ENCODE measurements at places on chromosomes 5 and 9.
A peak's percentile ranks its signal among the peaks of the same experiment; 100 is the strongest.

GRCh38 chr5:6729386-6730310 is 16.4 kb downstream of the TENT4A start:
- DNase-seq = no peak

- no peak for DNase-seq
These were observed 68.8 kb upstream of the FCN2 start for GRCh38 chr9:134811673-134812342.

DNA sequence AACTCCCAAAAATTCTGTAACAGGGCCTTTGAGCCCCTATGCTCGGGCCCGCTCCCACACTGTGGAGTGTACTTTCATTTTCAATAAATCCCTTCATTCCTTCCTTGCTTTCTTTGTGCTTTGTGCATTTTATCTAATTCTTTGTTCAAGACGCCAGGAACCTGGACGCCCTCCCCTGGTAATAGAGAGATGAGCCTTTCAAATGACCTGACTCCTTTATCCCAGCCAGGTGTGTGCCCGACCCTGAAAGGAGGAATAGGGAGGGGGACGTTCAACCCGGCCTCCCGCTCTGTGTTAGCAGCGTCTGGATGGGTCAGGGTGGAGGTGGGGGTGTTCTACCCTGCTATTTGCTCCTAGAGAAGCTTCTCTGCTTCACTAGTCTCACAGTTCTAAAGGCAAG is 53.9 kb downstream of the FXN start:
- no peak for DNase-seq

GRCh38 chr9:5671711-5672353 is 42.9 kb downstream of the RIC1 start:
- no peak for DNase-seq

- DNase-seq = no peak
These were observed 32.2 kb upstream of the NOTCH1 start for GRCh38 chr9:136577941-136578625.

DNA sequence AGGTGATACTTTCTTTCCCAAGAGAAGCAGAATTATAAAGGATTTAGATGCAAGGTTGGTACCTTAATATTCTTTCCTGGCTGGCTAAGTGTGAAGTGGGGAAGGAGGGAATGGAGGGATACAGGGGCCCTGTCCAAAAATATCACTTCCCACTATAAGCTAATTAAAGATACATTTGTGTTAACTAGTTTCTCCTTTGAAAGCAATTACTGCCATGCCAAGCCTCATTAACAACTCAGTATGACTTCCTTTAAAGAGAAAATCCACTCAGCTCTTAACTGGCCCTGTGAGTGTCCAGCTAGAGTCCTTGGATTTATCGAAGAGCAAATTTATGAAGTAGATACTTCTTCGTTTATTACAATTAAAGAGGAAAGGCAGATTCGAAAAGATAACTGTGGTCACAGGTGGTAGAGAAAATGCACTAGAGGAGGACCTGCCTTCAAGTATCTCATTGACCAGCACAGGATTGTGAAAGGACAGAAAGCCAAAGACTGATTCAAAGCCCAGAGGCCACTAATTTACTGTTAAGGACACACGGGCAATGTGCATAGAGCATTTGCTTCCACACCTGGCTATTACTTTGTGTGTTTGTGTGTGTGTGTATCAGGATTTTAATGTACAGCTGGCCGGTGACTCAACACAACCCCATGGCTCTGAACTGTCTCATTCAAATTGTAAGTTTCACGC is 11.2 kb upstream of the GLDC start:
- no peak for DNase-seq

DNA sequence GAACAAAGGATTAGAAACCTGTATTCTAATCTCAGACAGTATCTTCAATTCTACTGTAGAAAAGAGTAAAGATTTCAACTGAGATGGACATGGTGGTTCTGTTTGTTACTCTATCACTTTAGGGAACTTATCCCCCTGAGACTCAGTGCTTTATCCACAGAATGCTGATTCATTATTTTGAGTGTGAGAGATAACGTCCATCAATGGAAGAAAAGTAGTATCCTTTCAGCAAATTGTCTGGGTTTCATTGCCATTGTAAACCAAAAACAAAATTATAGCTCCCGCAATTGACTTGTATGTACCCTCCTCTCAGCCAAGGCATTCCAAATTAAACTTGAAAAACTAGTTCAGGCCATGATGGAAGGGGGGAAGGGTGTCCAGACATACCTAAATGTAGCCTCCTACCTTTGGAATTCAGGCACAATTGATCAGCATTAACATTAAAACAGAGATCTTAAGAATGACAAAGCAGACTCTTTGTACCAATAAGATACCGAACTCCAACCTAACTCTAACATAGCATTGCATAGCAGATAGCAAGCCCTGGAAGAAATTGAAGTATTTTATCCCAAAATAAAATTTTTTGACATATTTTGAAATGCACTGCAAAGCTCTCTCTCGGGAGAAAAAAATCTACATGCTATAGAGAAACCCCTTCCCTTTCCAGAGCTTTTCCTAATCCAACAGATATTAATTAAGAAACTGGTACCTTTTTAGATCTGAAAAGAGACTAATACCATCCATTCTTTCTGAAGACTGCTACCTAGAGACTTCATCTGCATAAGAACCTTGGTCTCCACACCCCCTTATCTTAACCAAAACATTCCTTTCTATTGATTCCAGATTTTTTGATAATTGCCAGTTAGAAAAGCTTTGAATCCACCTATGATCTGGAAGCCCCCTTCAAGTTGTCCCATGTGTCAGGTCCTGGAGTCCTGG is 1055.7 kb downstream of the PTPRD start:
- DNase-seq = no peak

GRCh38 chr9:129340427-129341170 is 162.5 kb upstream of the IER5L start:
- no peak for DNase-seq

- DNase-seq = no peak
These were observed 31.7 kb downstream of the SARDH start for GRCh38 chr9:133706307-133707050.

DNA sequence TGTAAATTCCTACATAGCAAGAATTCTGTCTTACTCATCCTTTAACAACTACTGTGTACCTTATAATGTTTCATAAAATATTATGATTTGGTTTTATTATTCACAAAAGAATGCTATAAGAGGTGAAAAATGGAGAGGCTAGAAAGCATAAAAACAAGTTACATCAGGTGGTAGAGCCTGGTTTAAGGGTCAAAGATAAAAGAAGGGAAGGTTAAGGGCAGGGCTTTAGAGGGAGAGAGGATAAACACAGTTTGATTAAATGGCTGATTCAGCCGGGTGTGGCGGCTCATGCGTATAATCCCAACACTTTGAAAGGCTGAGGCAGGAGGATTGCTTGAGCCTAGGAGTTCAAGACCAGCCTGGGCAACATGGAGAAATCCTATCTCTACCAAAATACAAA is 40.4 kb upstream of the HSPB3 start:
- DNase-seq = no peak

- no peak for DNase-seq
These were observed 6.2 kb downstream of the UGT3A2 start for GRCh38 chr5:36060420-36060887.

DNA sequence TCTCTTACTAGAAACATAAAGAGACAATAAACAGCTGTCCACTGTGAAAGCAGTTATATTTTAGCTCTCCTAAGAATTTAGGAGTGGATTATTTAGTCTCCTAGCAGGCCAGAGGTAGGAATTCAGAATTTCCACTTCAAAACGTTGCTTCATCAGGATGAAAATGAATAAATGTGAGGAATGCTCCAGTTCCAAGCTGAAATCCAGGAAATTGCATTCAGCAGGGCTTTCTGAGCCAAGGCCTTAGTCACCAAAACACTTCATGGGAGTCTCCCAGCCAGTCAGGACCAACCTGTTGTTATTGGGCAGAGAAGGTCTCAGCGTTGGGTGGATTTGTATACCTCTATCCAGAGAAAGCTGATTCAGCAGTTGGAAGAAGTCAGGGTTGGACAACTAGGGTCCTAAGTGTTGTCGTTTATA is 1040.3 kb downstream of the TLE1 start:
- no peak for DNase-seq

- no peak for DNase-seq
These were observed 5.4 kb downstream of the PHYKPL start for GRCh38 chr5:178227138-178227659.

DNA sequence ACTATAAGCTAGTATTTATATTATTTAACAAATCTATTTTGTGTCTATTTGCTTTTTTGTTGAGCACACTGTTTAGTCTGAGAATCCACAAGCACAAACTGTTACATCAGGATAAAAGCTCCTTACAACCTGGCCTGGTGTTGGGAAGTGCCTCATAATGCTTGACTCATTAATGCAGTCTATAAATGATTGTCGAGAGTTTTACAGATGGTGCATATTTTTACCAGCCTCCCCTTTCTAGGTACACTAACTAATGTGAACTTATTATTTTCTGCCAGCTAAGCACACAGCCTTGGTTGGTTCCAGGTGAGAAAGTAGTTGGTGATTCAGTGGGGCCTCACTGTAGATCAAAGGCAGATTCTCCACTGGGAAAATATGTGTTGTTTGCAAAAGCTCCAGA is 151.0 kb upstream of the ADAMTS16 start:
- no peak for DNase-seq

DNA sequence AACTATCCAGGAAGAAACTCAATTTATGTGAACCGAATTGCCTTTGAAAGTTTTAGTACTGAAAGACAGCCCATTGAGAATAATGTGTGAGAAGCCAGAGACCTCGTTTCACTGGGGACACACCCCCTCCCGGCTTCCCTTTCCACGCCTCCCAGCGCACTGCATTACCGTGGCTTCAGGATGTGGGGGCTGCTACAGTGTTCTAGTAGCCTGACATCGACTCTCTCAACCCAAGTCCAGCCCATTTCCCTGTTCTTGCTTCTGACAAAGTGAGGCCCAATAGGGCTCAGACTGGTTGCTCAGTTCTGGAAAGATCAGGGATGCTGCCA is 3.5 kb downstream of the PAX5 start:
- DNase-seq = no peak

- DNase-seq = no peak
These were observed 134.4 kb downstream of the ERCC6L2 start for GRCh38 chr9:96009690-96010472.

GRCh38 chr9:99773468-99774138 is 48.1 kb upstream of the NR4A3 start:
- DNase-seq = no peak

DNA sequence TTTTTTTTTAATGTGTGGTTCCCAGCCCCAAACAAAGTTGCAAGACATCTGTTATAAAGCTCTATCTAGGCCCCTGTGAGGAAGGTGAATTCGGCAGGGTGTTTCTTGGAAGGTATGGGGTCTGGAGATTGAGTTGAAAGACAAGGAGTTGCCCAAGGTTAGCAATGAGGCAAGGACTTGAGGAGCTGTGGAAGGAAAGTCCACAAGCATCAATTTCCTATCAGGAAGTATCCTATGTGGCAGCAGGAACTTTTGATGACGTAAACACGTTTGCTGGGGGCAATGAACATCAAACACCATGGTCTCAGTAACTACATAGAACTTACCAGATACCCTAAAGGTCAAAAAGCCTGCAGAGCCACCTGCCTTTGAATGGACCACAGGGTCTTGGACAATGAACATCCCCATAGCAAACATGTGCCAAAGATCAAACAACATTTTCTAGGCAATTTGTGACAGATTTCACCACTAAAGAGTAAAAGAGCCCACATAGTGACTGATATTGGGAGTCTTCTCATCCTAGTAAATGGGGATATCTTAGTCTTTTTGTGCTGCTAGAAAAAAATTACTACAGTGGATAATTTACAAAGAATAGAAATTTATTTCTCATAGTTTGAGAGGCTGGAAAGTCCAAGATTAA is 145.1 kb downstream of the GCNT1 start:
- no peak for DNase-seq

DNA sequence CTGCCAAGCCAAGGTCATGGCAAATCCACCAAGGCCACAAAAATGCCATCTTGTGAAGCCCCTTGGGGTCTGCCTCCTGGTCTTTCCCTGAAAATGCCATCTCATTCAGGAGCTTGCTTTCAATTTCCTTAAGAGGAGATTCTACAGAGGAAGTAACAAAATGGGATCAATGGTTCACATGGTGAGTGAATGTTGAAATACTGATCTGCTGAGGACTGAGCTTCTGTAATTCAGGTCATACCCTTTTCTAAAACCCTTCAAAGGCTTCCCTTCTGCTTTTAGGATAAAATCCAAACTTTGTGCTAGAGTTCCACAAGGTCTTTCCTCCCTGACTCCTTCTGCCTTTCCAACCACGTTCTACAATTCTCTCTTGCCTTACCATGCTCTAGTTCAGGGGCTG is 24.7 kb upstream of the NR3C1 start:
- DNase-seq = no peak

- DNase-seq = peak; percentile 8
These were observed 18.5 kb downstream of the JADE2 start for GRCh38 chr5:134543820-134544614.

DNA sequence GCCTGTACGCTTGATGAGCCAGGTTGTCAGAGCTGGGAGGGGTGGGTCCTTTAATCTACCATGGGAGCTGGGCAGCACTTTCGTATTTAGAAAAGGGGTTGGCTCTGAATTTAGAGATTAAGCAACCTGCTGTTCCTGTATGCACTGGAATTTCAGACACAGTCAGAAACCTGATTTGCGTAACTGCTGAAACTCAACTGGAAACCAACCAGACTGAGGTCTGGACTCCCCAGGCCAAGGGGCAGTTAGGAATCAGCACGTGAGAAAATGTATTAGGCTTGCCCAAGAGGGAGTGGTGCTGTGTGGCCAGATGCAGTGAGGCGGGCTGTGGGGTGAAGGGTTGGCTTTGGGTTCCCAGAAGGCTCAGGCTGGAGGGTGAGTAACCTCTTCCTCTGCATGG is 235.0 kb downstream of the GOLPH3 start:
- DNase-seq = no peak

DNA sequence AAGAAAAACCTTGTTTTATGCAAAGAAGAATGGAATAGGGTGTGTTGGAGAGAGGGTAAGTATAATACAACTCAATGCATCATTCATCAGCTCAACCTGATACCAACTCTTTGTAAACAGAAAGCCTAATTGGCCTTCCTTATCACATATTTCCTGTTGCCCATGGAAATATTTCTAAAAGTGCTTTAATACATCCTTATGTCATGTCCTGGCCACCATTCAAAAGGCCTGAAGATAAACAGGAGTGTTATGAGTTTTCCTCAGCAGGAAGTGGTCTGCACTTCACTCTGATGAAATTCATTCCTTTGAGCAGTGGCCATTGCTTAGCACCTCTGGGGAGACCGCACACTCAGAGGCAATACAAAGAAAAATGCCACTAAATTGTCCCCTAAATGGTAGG is 511.2 kb downstream of the SEMA5A start:
- DNase-seq = no peak

GRCh38 chr5:129724222-129724621 is 23.7 kb upstream of the MINAR2 start:
- DNase-seq = no peak

GRCh38 chr5:1138445-1139245 is 26.8 kb upstream of the SLC12A7 start:
- no peak for DNase-seq

Data from activated CD8-positive, alpha-beta memory T cell treated with anti-CD3 and anti-CD28 coated beads for 1 hour (primary cell).